ENCODE measurements at places on chromosomes 5 and 9.

- DNase-seq = no peak
Observed at GRCh38 chr9:11241779-11242178, 629.0 kb upstream of the PTPRD start.

DNA sequence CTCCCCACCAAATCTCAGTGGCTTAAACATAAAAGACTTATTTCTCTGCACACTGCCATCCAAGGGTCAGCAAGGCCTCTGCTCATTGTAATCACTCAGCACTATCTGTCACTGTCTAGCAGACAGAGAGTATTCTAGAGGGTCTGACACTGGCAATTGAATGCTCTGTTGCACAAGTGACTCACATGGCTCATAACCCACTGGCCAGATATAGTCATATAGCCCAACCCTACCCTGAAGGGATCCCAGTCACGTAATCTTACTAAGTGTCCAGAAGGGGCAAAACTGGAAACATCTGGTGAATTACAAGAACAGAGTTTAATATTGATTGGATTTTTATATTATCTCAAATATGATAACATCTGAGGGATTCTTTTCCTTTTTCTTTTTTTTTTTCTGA, 80.7 kb downstream of the TSSK1B start:
- no peak for DNase-seq

DNA sequence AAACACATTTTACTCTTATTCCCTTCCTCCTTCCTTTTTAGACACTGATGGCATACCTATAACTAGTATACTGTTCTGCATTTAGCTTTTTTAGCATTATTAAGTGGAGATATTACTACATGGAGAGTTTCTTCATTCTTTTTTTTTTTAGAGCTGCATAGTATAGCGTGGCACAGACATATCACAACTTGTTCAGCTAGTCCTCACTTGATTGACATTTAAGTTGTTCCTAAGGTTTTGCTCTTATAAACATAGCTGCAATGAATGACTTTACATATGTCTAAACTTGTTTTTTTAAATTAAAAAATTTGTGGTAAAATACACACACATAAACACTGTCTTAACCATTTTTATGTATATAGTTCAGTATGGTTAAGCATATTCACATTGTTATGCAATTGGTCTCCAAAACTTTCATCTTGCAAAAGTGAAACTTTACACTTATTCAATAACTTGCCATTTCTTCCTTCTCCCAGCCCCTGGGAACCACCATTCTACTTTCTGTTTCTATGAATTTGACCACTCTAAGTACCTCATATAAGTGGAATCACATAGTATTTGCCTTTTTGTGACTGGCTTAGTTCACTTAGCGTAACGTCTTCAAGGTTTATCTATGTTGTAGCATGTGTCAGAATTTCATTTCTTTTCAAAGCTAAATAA, 48.7 kb downstream of the ANKDD1B start:
- DNase-seq = no peak

GRCh38 chr5:97568382-97568781, 385.3 kb upstream of the RIOK2 start:
- DNase-seq = no peak

- DNase-seq = no peak
Observed at GRCh38 chr9:135887585-135888050, 19.7 kb downstream of the CAMSAP1 start.

DNA sequence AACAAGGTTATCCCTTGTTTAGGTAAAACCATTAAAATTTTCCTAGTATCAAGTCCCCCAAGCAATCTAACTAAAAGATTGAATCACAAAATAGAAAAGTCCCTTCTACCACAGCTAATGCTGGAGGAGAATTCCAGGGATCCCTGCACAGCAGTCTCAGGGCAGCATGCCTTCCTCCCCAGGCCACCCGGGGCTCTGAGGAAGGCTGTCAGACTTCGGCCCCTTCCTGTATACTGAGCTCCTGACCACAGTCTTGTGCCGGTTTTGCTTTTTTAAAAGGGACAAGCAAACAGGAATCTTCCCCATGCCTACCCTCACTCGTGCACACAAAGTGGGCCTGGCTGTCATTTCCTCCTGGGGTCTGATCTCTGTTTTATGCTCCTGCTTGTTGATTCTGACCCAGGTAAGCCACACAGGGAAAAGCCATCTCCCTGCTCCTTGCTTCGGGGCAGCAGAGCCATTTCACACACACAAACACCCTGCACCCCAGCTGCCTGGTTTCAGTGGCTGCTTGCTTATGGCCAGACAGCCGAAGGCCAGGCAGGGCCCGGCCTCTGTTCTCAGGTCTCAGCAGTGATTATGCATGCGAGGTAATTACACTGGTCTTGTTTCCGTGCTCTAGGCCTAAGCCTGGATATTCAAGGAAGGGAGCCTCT, 211.9 kb downstream of the NXNL2 start:
- no peak for DNase-seq

DNA sequence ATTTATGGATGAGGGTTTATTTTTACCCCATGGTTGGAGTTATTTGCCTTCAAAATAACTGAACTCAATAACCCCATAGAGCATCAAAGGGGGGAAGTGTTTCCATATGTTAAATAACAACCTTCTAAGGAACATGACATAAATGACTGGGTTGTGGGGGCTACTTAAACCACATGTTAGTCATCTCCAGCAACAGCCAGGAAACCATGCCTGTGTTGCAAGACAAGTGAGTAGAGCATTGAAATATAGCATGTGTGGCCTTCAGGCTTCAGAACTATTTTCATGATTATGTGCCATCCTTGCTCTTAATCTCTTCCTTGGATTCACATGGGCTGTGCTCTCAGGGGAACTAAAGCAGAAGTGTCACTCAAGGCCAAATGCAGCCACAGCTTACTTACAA, 431.2 kb downstream of the AGTPBP1 start:
- DNase-seq = no peak

- DNase-seq = no peak
Observed at GRCh38 chr9:33850677-33851076, 33.7 kb downstream of the UBE2R2 start.

GRCh38 chr5:6868171-6868570, 154.9 kb downstream of the TENT4A start:
- DNase-seq = no peak

- no peak for DNase-seq
Observed at GRCh38 chr5:157004893-157005551, 42.0 kb upstream of the TIMD4 start.

DNA sequence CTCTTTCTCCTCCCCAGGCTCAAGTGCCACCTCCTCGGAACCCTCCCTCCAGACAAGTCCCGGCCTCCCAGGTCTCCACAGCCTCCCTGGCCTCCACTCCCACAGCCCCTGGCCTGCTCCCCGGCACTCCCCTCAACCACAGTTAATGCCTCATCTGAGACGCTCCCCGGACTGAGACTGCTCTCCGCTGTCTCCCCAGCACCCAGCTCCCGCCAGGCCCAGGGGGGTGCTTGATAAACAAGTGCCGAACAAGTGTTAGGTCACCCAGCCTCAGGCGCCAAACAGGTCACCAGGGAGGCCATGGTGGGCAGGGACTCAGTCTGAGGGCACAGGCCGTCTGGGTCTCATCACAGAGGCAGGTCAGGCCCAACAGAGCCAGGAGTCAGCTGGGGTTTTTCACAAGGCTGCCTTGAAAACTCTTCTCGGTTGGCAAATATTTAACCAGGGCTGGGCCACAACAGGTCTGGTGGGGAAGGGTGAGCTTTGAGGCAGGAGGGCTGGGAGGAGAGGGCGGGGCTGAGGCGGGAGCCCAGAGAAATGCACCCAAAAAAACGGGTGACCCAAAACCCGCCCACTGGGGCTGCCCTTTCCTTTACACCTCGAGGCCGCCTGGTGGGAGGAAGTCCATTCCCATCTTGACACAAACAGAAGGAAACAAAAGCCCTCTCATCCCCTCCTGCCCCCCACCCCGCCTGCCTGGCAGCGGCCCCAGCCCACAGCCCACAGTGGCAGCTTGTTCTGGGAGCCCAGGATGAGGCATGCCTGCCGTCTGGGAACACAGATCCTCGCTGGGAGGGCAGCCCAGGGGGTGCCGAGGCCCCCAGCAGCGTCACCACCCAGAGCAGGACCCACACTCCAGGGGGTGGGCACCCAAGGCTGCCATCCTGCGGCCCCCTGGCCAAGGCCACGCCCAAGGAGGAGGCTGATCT, 66.6 kb upstream of the STXBP1 start:
- no peak for DNase-seq

Data from non-pigmented ciliary epithelial cell (primary cell).